ENCODE measurements at places on chromosomes 6 and 20. TPM values are rescaled to one million over a fixed set of nuclear protein-coding genes. Genes with fewer than 3 reads are reported as not detected.

ANKRD66 gene
- not detected for total RNA-seq

IMPG1 gene
- not detected for total RNA-seq

SLC17A3 gene
- not detected for total RNA-seq

GRIK2 gene
- 1.2 TPM for total RNA-seq

MACROD2 gene
- total RNA-seq, result 2.5 TPM

CD164 gene
- total RNA-seq, result 50.1 TPM

MMP24 gene
- total RNA-seq, result not detected

MRPL14 gene
- total RNA-seq, result 100 TPM

- no peaks in the 10 kb centered on the region for H3K4me1 ChIP-seq
- no peak overlapping the region for H3K27ac ChIP-seq
- no peaks in the 10 kb centered on the region for H3K27me3 ChIP-seq
- DNase-seq, result no peak
- no peak overlapping the region for H3K4me3 ChIP-seq
Observed at GRCh38 chr6:152815230-152815872, 64.8 kb downstream of the VIP start.

DNA sequence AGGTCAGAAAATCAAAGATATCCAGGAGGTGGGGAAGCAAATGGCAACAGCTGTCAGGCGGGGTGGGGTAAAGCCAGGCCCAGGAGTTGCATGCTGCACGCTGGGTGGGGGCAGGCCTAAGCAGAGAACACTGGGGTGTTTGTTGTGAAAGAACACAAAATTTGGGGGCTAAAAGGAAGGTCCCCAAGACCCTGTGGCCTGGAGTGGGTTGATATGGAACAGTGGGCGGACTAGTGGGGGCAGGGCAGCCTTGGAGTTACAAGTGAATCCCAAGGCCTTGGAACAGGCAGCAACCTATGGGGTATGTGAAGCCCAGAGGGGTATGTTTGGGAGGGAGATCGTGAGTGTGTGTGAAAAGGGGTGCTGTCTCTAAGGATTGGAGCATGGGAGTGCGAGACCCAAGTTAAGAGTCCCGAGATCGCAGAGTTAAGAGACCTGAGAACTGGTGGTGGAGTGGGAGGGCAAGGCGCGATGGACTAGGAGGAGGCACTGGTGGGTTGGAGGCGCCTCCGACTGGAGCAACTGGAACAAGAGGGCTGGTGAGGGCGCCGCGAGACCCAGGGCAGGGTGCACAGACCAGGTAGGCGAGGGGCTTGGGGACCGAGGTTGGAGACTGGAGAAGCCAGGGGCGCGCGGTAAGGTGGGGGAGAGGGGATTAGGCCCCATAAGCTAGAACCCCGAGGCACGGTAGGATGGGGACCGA is 658 bp downstream of the CUL7 start:
- no peaks in the 10 kb centered on the region for H3K27me3 ChIP-seq
- peak; percentile 38 for DNase-seq
- H3K4me3 ChIP-seq, result peak overlapping the region; percentile 69
- peaks cover 8% of the 10 kb centered on the region for H3K4me1 ChIP-seq
- H3K36me3 ChIP-seq, result no peaks in the 10 kb centered on the region

DNA sequence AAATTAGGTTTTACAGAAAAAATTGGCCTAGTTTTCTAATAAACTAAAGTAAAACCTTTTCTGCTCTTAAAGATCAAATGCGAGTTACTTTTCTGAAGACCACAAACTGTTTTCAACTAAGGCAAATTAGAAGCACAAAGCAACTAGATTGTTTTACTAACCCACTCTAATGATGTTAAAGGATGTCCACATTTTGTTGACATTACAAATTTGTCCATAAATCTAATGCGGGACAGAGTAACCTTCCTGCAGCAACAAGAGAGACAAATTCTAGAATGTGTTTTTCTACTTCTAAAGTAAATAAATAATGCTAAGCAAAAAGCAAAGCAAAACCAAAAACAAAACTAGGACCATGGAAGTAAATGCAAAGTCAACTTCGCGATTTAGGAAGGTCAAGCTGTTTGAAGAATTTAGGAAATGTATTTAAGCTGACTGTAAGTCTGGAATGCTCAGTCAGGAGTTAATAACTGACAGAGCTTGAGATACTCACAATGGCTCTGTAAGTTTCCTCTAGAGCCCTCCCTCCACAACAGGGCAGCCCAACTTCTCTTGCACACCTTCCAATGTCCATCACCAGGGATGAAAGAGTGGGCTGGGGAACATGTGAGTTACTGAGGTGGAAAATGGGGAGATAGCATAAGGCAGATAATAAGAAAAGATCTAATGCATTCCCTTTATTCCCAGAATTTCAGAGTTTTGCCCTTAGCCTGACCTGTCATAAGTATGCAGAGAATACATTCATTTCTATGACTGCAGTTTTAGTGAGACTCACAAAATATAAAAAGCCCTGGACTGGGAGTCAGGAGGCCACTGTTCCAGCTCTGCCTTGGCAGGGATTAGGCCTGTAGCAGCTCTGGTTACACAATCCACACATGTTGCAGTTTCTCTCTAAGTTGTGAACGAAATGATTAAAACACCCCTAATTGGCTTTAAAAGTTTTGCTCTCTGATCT is 158.8 kb downstream of the FOXA2 start:
- no peaks in the 10 kb centered on the region for H3K4me1 ChIP-seq
- no peak overlapping the region for H3K4me3 ChIP-seq
- H3K27me3 ChIP-seq, result no peaks in the 10 kb centered on the region
- H3K36me3 ChIP-seq, result no peaks in the 10 kb centered on the region
- DNase-seq, result no peak

- H3K4me3 ChIP-seq, result no peak overlapping the region
- H3K27me3 ChIP-seq, result no peaks in the 10 kb centered on the region
- no peaks in the 10 kb centered on the region for H3K4me1 ChIP-seq
- H3K27ac ChIP-seq, result no peak overlapping the region
- no peaks in the 10 kb centered on the region for H3K36me3 ChIP-seq
- DNase-seq, result no peak
Observed at GRCh38 chr6:140844167-140844566, 1288.6 kb upstream of the GJE1 start.

- H3K27me3 ChIP-seq, result no peaks in the 10 kb centered on the region
- no peak overlapping the region for H3K27ac ChIP-seq
- no peak for DNase-seq
- peaks cover 14% of the 10 kb centered on the region for H3K4me1 ChIP-seq
Observed at GRCh38 chr6:34912715-34913464, 23.8 kb downstream of the ANKS1A start.

- no peaks in the 10 kb centered on the region for H3K27me3 ChIP-seq
- no peak for DNase-seq
- H3K4me1 ChIP-seq, result no peaks in the 10 kb centered on the region
- H3K4me3 ChIP-seq, result no peak overlapping the region
- H3K27ac ChIP-seq, result no peak overlapping the region
Observed at GRCh38 chr6:127992144-127992543, 91.3 kb upstream of the THEMIS start.
